ENCODE measurements at places on chromosomes 16 and 17. TPM values are rescaled to one million over a fixed set of nuclear protein-coding genes. Genes with fewer than 3 reads are reported as not detected.

DNA sequence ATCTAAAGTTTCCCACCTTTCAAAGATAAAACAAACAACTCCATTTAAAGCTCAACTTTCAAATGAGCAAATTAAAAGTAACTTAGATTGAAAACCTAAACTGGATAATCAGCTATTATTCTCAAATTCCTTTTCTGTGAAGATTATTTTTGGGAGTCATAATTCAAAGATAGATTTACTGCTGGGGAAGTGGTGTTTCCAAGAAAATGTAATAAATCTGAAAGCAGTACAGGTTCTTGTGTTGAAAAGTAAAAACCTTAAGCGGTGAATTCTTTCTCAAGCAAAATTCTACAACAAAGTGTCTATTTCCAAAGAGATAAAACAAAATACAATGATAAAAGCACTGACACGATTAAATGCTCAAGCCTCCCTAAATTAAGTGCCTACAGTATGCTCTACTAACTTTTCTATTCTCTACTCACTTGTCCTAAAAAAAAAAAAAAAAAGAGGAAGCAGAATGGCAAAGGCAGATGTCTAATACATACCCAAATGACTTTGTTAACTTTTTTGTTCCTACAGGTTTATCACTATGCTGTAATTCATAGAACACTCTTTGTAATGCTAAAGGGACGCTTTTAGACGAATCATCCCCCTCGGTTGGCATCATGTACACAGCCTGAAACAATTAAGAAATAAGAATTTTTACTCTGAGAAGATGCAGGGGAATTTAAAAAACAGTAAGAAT, 34.5 kb downstream of the LITAFD start:
- H3K4me1 ChIP-seq: peaks cover 8% of the 10 kb centered on the region
- no peak for DNase-seq
- no peaks in the 10 kb centered on the region for H3K27me3 ChIP-seq

DNA sequence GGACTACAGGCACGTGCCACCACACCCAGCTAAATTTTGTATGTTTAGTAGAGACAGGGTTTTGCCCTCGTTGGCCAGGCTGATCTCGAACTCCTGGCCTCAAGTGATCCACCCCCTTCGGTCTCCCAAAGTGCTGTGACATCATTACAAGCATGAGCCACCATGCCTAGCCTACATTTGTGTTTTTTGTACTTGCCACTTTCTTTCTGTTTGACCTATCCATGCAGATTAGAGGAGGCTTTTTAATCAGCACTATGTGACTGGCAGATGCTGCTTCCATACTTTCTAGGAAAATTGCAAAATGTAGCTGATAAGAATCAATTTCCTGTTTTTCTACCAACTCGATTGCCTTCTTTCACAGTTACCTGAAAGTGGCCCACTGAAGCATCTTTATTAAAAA, 57.3 kb downstream of the B9D1 start:
- H3K4me1 ChIP-seq: no peaks in the 10 kb centered on the region
- H3K4me3 ChIP-seq: no peak overlapping the region
- no peaks in the 10 kb centered on the region for H3K27me3 ChIP-seq
- no peak for DNase-seq

- peaks cover 7% of the 10 kb centered on the region for H3K4me1 ChIP-seq
- H3K4me3 ChIP-seq: no peak overlapping the region
These were observed 37.0 kb downstream of the NDEL1 start for GRCh38 chr17:8472663-8473062.

- no peak overlapping the region for H3K4me3 ChIP-seq
- H3K36me3 ChIP-seq: no peaks in the 10 kb centered on the region
- no peak overlapping the region for H3K27ac ChIP-seq
- peaks cover 23% of the 10 kb centered on the region for H3K27me3 ChIP-seq
These were observed 4.3 kb upstream of the GSG1L start for GRCh38 chr16:28067604-28068379.

- no peak overlapping the region for H3K27ac ChIP-seq
- no peak for DNase-seq
- no peaks in the 10 kb centered on the region for H3K27me3 ChIP-seq
- no peaks in the 10 kb centered on the region for H3K4me1 ChIP-seq
- H3K4me3 ChIP-seq: no peak overlapping the region
These were observed 14.3 kb upstream of the NAT9 start for GRCh38 chr17:74790161-74791058.

GRCh38 chr17:82241926-82242697, 13.3 kb downstream of the SLC16A3 start:
- no peak overlapping the region for H3K4me3 ChIP-seq
- peak overlapping the region; percentile 68 for H3K27ac ChIP-seq
- peaks cover 38% of the 10 kb centered on the region for H3K36me3 ChIP-seq
- H3K27me3 ChIP-seq: no peaks in the 10 kb centered on the region
- peak; percentile 31 for DNase-seq

DNA sequence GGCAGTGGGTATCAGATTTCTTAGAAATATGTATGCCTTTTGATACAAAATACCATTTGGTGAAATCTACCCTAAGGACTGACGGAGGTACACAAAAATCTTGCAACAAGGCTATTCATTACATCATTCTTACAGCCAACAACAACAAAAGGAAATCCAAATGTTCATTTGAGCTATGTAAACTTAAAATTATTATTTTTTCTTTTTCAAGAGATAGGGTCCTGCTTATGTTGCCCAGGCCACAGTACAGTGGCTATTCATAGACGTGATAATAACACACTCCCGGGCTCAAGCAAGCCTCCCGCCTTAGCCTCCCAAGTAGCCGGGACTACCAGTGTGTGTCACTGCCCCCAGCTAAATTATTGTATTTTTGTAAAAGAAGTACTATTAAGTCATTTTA, 9.0 kb downstream of the SRR start:
- no peak for DNase-seq
- H3K27me3 ChIP-seq: no peaks in the 10 kb centered on the region
- no peaks in the 10 kb centered on the region for H3K4me1 ChIP-seq

DNA sequence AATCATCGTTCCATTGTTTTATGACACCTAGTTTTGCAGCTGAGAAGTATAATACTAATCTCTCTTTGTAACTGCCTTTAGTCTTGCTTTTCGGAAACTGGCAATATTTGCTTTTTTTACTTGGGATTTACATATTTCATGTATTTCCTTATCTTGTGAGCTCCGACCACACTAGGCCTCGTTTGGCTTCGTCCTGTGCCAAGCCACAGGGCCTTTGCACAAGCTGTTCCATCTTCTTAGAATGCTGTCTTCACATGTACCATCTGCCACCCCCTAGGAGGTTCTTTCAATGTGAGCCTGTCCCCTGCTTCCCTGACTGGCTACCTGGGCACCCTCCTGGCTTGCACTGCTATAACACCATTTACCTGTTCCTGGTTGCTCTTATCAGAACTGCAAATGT, 77.2 kb downstream of the SHISA6 start:
- H3K4me3 ChIP-seq: no peak overlapping the region
- H3K27me3 ChIP-seq: no peaks in the 10 kb centered on the region
- no peaks in the 10 kb centered on the region for H3K36me3 ChIP-seq
- no peak for DNase-seq

DNA sequence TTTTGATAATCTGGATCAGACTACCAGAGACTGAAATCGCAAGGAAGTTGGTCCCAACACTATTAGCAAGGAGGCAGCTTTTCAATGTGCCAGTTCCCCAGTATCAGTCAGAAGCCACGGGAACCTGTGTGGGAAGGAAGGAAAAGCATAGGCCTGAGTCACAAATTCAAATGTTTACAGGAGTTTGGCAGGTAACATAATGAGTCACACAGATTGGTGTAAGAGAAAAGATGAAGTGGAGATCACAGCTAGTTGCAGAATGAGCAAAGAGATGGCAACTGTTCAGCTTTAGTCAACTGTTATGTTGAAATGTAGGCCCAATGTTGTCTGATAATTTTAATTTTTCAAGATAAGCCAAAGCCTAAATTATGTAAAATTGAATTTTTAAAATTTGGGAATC, 28.1 kb upstream of the ITGA2B start:
- peak overlapping the region; percentile 75 for H3K27ac ChIP-seq
- H3K27me3 ChIP-seq: no peaks in the 10 kb centered on the region
- no peak overlapping the region for H3K4me3 ChIP-seq
- DNase-seq: peak; percentile 98
- H3K4me1 ChIP-seq: peaks cover 16% of the 10 kb centered on the region
- H3K36me3 ChIP-seq: peaks cover 25% of the 10 kb centered on the region

GRCh38 chr17:7716901-7717755, at the start of gene DNAH2:
DNAH2 (plus strand) TSS chr17:7717744; CDS start chr17:7719735, 1,991 bp downstream.
- peaks cover 7% of the 10 kb centered on the region for H3K4me1 ChIP-seq
- peak within 1 kb of the TSS; percentile 84 for H3K4me3 ChIP-seq
- H3K27me3 ChIP-seq: no peaks in the 10 kb centered on the region
- no peak within 1 kb of the TSS for H3K27ac ChIP-seq
- peak; percentile 65 for DNase-seq

DNA sequence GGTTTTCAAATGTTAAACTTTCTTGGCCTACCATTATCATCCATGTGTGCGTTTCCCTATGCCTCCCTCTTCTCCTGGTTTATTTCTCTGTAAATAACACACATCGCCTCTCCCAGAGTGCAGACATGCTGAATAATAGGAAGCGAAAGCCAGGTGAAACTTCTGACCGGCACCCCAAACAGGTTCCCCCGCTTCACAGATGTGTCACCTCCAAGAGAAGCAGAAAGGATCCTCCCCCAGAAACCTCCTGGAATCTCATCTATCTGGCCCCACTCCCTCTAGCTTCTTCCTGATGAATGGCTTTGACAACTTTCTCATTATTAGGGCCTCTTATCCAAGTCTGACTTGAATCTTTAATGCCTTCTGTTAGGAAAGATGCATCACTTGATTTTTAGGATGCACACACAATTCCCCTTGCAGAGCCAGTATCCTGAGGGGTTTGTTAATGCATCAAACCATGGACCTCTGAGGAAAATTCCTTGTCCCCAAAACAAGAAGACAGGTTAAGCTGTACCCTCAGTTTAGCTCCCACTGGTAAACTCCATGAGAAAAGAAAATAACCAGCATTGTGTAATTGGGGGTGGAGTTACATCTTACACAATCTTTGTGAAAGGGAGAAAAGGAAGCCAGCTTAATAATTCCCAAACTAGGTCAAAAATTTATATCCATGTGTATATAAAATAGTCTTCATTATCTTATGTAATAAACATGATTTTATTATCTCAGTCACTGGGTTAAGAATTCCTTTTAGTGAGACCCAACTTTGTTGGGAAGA, 20.1 kb upstream of the HYDIN start:
- no peak overlapping the region for H3K27ac ChIP-seq
- H3K27me3 ChIP-seq: peaks cover 11% of the 10 kb centered on the region
- H3K4me3 ChIP-seq: no peak overlapping the region
- no peaks in the 10 kb centered on the region for H3K4me1 ChIP-seq

DNA sequence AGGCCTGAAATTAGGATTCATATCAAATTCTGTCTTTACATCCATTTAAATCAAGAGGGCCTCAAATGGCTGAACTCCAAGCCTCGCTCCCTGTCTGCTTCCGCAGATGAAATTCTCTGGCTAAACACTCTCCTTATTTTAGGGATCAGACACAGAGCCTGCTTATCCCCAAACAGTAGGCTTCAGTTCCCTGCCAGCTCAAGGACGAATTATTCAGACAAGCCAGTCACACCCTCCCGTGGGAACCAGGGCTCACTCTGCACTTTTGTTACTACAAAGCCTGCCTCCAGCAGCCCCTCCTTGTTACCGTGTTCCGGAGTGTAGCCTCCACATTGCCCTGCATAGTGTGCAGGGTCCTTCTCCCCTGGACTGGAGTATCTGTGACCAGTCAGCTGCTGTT, 46.6 kb upstream of the LCMT1 start:
- no peak overlapping the region for H3K4me3 ChIP-seq
- H3K27me3 ChIP-seq: no peaks in the 10 kb centered on the region
- no peak for DNase-seq

DNA sequence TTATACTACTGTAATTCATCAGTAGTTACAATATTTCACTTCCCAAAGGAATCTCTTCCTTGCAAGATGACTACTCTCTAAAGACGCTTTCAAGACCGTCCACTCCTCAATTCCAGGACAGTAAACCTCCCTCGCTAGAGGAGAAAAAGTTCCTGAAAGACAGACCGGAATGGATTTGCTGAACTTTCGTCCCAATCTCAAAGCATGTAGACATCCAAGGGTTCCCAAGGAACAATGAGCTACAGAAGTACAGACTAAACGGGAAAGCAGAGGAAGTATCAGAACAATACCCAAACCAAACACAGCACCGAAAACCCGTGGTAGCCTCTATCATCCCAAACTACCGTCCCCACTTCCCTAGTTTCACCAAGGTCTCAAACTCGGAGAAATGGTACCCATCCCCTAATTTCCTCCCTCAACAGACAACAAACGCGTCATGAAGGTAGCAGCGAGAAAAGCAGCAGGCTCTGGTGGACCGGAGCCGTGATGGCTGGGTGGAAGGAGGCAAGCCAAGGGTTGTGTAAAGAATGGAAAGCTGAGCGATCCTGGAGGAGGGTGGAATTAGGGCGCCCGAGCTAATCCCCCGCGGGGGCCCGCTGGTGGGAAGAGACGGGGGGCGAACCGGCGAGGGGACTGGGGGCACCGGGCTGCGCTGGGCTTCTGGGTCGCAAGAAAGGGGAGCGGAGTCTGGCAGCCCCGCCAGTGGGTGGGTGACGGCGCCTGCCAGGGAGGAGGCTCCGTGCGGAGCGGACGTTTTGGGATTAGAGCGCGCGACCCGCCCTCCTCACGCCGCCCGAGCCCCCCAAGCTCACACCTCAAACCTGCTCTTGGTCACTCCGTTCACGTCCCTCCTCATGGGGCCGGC, 647 bp downstream of the FBXL20 start:
- H3K4me1 ChIP-seq: peaks cover 26% of the 10 kb centered on the region
- H3K4me3 ChIP-seq: peak overlapping the region; percentile 96
- no peak overlapping the region for H3K27ac ChIP-seq
- H3K36me3 ChIP-seq: 0 out of 2 replicates have a peak, but pooled peaks cover 4% of the 10 kb centered on the region
- DNase-seq: no peak

DNA sequence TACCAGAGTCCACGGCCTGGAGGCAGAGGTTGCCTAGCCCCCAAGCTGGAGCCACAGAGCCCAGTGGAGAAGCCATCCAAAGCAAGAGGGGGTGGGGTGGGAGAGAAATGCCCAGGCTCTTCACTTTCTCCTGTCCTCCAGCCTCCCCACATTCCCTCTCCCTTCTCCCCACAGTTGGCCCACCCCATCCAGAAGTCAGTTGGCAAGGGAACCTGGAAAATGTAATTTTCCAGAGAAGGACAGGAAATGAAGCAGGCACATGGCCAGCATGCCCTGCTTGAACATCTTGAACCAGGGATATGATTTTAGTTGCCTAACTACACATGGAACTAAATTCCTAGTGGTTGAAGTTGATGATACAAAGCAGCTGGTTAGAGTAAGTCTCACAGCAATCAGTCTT, 73.3 kb upstream of the IRX6 start:
- H3K4me3 ChIP-seq: no peak overlapping the region
- no peaks in the 10 kb centered on the region for H3K27me3 ChIP-seq
- DNase-seq: no peak
- no peak overlapping the region for H3K27ac ChIP-seq
- no peaks in the 10 kb centered on the region for H3K36me3 ChIP-seq
- no peaks in the 10 kb centered on the region for H3K4me1 ChIP-seq

Gene MYO15B
- total RNA-seq: 3.2 TPM

Gene HSPB9
- not detected for total RNA-seq

Gene CA7
- total RNA-seq: not detected

Gene RGS9
- 2.7 TPM for total RNA-seq

Gene ENDOV
- 59.3 TPM for total RNA-seq
